ENCODE measurements at places on chromosomes 7 and 10.

DNA sequence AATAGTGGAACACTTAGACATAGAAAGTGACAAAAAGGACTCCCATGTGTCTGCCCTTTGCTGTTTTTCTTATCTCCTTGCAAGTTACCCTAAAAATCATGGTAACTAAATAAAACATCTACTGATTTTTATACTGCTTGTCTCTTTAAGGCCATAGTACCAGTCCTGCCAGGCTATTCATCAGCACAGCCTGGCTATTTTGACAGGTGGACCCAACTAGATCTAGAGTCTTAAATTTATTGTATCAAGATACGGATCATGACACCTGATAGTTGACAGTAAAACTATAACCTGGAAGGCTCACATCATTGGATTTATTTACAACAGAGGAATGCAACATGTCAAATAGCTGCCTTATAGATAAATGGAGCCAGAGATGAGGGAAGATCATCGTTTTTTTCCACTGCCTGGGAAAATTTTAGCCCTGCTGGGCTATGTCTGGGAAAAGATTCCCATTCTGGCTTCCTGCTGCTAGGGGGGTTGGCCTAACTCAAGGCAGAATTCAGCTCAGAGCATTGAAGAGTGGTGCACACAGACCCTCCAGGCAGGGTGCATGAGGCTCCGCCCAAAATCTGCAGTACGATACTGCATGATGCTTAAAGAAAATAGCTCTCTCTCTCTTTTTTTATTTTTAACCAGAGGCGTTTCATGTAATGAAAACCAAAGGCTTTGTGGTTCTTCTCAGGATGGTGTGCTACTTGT is 292.0 kb upstream of the FZD8 start:
- DNase-seq, result no peak

- DNase-seq, result no peak
Measured at GRCh38 chr10:126398924-126399323, 10.6 kb upstream of the ADAM12 start.

DNA sequence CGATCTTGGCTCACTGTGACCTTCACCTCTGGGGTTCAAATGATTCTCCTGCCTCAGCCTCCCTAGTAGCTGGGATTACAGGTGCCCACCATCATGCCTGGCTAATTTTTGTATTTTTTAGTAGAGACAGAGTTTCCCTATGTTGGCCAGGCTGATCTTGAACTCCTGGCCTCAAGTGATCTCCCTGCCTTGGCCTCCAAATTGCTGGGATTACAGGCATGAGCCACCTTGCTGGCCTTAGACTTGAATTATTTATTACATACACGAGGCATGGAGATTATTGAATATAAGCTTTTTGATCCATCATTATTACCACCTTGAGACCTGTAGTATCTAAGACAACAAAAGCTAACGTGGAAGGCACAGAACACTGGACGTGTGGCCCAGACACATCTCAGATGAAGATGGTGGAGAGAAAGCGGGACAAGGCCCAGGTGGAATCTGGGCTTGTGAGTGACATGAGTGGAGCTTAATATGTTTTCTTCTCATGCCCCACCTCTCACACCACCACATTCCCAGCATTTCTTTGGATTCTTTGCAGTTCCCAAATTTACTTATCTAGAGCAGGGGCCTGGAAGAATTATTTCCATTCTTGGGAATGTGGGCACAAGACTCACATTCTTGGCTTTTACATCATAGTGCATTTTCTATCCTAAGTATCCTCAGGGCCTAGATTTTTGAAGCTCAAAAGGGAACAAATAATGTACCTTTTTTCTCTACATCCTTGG is 76.6 kb downstream of the SUGCT start:
- DNase-seq, result no peak

- no peak for DNase-seq
Measured at GRCh38 chr7:13414181-13414580, 575.3 kb downstream of the ETV1 start.
